ENCODE measurements at places on chromosomes 3 and 15. TPM values are rescaled to one million over a fixed set of nuclear protein-coding genes. Genes with fewer than 3 reads are reported as not detected.

The PSTPIP1 gene
- not detected for total RNA-seq

The IQCH gene
- total RNA-seq: 2.3 TPM

The RPUSD2 gene
- total RNA-seq: 7.0 TPM

The SPRED1 gene
- total RNA-seq: 35.5 TPM

The ERICH6 gene
- total RNA-seq: not detected
